Stimulated activated CD8-positive, alpha-beta memory T cell treated with anti-CD3 and anti-CD28 coated beads, Interleukin-4, amount 100 ng/mL, for 1 hour (primary cell): ENCODE measurements at places on chromosomes 1 and 21.

DNA sequence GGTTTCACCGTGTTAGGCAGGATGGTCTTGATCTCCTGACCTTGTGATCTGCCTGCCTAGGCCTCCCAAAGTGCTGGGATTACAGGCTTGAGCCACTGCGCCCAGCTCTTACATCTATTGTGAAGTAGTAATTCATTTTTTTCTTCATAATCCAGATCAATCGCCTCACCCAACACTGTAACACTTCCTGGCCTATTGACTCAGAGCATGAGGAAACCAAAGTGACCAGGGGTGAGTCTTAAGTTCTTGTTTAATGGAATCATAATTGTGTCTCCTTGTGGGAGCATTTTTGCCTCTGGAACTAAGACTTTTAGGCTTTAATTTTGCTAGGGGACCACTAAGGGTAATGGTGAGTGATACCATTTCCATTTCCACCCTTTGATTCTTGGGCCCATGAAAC lies 27.4 kb downstream of the TNFSF18 start:
- no peak for DNase-seq

DNA sequence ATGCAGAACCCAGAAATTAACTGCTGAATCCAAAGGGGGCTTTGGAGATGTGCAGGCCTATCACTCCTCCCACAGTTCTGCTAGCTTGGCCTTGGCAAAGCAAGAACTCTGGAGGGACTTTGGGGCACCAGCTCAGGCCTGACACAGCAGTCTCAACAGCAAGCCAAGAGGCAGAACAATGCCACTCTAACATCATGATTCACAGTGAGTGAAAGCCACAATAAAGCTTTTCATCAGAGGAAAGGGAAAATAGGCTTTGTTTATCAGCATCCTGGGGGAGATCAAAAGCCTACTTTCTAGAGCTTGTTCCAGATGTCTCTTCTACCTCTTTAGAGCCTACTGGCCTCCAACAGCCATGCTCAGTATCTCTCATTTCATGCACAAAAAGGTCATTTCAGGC lies 283.4 kb downstream of the KCNH1 start:
- no peak for DNase-seq

DNA sequence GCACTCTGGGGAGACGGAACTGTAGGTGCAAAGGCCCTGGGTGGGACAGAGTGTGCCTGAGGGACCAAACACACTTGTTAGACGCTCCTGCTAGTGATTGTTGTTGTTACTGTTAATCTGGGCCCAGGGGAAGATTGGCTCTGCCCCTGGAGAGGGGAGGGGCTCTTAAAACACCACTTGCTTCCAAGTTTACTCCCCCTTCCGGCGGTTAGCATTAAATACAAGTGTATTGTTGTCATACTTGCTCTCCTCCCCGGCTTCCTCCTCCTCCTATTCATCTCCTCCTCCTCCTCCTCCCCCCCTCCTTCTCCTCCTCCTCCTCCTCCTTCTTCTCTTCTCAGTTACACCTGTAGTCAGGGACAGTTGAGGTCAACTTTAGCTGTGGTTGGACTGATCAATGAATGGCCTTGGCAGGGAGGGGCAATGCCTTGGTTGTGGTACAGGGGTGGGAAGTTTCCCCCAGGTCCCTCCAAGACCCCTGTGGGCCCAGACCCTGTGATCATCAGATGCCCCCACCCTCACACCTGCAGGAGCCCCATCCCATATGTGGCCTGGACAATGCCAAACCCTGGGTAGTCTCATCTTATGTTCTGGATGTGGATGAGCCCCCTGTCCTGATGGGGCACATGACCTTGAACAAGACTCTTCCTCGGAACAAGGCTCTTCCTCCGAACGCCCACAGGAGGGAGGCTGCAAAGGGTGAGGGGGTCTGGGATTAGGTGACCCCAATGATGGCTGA lies 217.3 kb downstream of the PTPRU start:
- DNase-seq, result no peak

- DNase-seq, result no peak
Observed at GRCh38 chr1:65344171-65344814, 35.0 kb downstream of the DNAJC6 start.

DNA sequence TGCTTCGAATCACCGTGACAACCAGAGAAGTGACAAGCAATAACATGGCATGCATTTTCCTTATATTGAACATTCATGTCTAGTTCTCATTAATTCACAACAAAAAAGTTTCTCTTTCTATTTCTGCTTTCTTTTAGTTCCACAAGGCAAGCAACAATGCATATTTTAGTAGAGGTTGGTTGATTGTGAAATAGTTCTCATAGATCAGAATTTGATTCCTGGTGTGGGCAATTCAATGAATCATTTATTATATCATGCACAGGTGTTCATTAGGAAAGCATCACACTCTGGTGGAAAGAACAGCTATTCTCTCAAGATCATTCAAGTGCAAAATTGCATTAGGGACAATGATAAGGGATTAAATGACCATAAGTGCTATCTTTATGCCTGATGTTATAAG lies 980.9 kb downstream of the BRINP3 start:
- no peak for DNase-seq

- no peak for DNase-seq
Observed at GRCh38 chr21:31502537-31503143, 156.9 kb upstream of the SOD1 start.

- no peak for DNase-seq
Observed at GRCh38 chr21:26920055-26920454, 46.8 kb downstream of the ADAMTS5 start.

DNA sequence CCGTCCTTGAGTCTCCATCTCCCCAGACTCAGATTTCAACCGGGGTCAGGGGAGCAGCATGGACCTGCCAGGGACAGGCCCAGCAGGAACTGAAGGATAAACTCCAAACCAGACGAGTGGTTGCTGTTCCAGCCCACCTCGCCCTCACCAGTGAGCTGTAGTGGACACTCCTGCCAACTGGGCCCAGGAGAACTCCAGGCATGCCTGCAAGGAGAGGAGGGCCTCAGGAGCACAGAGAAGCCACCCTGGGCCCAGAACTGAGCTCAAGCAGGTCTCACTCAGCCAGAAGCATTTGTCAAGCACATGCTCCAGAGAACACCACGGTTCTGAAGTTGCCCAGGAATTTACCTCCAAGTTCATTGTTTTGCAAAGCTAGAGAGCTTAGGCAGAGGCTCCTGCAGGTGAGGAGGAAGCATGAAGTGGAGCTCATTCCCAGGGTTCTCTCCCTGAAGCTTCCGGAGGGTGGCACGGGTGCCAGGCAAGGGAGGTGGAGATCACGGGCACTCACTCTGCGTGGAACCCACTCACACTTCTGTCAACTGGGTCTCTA lies 61.0 kb downstream of the MATN1 start:
- DNase-seq, result no peak

GRCh38 chr1:204314171-204314892 lies 45.4 kb downstream of the PLEKHA6 start:
- DNase-seq, result no peak

DNA sequence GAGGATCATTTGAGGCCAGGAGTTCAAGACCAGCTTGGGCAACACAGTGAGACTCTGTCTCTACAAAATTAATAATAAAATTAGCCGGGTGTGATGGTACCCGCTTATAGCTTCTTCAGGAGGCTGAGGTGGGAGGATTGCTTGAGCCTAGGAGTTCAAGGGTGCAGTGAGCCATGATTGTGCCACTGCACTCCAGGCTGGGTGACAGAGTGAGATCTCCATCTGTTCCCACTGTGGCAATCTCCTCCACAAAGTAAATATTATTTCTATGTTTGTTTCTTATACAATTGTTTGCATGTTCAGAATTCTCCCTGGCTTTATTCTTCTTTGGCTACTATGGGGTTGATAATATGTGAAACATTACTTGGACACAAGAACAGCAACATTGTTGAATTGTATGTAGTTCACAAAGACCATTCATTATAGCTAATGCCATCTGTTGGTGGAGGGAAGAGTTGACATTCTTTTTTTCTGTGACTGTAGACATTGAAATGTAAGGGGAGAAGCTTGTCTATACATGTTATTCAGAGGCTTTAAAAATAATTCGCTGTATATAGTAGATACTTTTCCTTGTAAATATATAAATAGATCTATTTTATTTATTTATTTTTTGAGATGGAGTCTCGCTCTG lies 47.8 kb upstream of the SRSF10 start:
- DNase-seq, result no peak

GRCh38 chr1:8077602-8078001 lies 51.5 kb upstream of the ERRFI1 start:
- no peak for DNase-seq

GRCh38 chr1:204376919-204377799 lies 17.4 kb upstream of the PLEKHA6 start:
- DNase-seq, result no peak

DNA sequence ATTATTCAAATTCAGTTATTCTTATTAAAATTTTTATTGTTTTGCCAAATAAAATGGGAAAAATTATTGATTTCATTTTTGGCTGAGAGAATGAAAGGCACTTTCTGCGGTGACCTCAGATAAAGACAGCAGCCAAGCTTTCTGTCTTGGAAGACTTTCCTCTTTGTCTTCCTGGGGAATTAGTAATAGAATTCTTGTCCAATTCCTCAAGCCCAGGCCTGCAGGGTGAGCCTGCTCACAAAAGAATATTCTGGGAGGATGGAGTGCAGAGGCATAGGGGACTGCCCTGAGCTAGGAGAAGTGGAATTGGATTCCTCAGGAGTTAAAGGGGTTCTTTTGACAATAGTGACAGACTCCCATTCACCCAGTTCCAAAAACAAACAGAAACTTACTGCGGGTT lies 614.5 kb upstream of the ADGRL2 start:
- no peak for DNase-seq

DNA sequence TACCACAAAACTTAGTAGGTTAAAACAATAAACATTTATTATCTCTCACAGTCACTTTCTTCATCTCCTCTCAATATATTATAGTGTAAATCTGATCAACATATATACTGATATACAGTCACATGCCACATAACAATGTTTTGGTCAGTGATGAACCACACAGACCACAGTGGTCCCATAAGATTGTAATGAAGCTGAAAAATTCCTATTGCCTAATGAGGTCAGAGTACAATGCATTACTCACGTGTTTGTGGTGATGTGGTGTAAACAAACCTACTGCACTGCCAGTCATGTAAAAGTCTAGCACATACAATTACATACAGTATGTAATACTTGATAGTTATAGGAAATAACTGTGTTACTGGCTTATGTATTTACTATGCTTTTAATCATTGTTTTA lies 30.1 kb downstream of the OLFML3 start:
- no peak for DNase-seq

DNA sequence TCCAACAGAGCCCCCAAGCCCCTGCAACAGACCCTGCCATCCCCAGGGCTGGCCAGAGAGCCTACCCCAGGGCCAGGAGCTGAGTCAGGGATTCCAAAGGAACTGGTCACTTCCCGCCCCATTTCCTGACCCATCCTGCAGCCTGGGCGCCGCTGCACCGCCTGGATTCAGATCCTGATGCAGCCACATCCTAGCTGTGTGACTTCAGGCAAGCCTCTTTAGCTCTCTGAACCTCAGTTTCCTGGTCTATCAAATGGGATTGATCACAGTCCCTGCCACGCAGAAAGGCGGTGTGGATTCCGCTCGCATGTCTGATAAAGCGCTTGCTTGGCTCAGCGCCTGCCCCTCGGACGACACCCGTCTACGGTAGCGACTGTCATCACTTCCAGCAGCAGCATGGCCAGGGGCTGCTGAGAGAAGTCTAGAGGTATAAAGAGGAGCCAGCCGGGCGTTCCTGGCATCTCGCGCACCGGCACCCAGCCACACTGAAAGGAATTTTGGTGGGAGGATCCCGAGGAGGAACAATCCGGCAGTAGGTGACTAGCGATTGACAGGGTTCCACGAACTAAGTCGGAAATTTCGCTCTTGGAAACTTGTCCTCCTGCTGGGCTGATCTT lies 10.1 kb downstream of the EPHA2 start:
- no peak for DNase-seq

GRCh38 chr1:159996653-159997052 lies 35.1 kb downstream of the PIGM start:
- DNase-seq, result no peak

DNA sequence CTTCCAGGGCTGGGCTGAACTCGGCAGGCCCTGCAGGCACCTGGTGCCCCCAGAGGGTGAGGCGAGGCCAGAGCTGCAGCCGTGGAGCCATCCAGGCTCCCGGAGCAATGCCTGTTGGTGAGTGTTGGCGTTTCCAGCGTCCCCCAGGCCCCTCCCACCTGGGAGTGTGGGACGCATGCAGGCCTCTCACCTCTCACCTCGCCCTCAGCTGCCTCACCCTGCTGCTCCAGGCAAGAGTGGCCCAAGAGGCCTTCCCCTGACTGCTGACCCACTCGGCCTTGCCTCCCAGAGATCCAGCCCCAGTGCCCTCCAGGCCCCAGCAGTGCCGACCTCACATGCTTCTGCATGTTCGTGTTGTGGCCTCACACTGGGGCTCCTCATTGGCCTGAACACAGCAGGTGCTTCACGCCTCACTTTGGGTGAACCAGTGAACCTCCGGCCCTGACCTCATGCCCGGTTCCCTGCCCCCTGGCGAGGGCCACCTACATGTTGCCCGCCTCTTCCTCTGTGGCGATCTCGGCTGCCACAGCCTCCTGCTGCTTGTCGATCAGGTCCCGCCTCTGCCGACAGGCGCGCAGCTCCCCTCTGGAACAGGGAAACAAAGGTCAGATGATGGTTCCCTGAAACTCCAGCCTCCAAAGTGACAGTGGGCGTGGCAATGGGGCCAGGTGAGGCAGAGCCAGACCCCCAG lies 17.0 kb downstream of the CFAP74 start:
- no peak for DNase-seq

DNA sequence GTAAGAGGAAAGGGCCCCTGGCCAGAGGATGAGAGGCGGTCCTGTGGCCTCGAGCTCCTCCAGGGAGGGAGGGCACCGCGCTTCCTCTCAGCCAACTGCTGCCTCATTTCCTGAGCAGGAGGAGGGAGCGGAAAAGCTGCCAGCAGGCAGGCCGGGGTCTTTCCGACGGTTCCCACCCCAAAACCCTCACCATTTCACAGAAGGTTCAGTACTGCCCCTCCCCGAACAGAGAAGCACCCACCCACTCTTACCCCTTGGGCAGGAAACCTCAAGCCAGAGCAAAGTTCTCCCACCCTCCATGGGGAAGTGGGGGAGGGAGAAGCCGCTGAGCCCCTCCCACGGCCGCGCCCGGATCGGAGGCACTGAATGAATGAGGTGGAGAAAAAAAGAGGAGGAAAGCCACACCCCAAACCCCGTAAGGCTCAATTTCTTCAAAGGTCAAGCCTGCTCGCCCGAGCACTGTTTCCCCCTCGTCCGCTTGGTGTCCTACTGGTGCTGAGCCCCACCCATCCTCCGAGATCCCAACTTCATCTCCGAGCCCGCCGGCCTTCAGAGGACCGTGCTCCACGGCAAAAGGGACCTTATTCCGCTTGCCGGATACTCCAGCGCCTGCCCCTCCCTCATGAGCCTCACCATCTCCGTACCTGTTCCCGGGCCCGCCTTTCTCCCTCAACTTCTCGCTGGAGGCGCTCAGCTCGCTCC lies 9.4 kb downstream of the TPM3 start:
- no peak for DNase-seq

GRCh38 chr1:54608566-54609230 lies 14.6 kb downstream of the FAM151A start:
- no peak for DNase-seq

DNA sequence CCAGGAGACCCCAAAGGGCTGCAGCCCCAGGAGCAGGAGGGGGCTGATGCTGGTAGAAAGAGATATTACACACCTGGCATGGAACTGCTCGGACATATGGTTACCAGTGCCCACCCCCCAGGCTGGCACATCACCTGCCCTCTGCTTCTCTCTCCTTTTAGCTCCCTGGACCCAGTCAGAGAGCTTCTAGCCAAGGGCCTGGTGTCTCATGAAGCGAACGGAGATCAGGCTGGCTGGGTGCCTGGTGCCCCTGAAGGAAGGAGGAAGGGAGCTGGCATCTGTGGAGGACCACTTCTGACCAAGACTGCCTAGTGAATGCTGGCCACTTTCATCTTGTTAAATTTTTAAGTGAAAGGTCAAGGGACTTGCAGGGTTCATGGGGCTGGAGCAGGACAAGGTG lies 53.1 kb downstream of the FOXO6 start:
- DNase-seq, result no peak
